Caudate nucleus (tissue), 63 donors: ENCODE measurements at places on chromosomes 4 and X.

DNA sequence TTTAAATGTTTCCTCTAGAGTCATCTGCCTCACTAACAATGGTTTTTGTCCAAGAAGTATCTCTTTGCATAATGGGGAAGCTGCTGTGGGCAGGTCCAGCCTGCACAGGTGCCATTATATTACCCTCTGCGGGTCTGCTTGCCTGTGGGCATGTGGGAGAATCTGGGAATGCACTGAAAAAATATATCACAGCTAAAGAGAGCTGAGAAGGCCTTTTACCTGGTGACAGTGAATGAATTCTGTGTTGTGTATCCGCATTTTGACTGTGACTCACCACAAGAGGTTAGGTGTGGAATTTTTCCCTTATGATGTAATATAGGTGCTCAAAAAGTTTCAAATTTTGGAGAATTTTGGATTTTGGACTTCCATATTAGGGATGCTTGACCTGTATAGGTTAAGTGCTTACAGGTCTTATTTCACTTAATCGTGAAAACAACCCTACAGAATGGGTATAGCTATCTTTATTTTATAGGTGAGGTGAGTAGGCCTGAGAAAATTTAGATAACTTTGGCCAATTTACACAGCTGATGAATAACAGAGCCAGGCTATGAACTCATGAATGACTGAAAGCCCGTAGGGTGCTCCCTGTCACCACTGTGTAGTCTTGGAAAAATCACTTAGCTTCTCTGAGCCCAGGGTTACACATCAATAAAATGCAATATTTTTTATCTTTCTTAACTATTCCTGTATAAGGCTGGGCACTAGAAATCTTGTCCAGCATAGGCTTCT lies 198.0 kb upstream of the EPHA5 start:
- DNase-seq: no peak

GRCh38 chrX:13046141-13046855 lies 1.9 kb upstream of the FAM9C start:
- DNase-seq: no peak

DNA sequence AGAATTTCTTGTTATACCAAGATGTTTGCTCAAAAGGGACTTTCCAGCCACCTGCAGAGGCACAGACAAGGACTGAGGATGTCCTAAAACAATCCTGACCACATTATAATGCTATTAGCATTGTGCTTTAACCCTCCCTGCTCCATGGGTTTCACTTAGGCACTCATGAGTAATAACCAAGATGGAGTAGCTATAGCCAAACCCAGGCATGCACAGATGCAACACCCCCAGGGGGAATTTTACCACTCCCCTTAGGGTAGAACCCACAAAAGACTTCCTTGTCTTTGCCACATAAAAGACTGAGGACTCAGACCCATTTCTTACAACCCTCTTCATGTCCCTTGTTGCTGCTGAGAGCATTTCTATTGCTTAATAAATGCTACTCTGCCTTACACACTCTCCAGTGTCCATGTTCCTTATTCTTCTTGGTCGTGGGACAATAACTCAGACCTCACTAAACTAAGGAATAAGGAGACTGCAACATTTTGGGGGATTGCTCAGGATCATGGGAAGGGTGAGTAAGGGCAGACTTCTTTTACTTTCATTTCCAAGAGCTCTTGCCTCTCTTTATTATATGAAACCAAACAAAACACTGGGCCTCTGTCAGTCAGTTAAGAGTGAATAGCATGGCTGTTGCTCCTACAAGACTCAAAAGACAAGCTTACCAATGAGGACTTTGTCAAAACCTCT lies 103.5 kb downstream of the TECRL start:
- no peak for DNase-seq

DNA sequence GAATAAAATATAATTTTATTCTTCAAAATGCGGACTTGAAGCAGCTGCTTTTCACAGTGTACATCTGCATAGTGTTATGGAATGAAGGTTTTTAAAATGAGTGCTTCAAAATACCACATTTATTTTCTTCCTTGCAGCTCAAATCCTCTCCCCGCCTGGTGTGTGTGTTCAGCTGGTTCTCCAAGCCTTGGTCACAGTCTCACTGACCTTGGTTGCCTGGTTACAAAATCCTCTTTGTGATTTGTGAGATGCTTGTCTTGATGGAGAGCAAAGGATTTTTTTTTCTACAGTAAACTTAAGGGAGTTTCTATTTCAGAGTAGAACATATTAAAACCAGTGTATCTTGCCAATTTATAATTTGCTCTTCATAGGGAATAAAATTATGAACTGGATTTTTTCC lies 139.2 kb downstream of the PCDH18 start:
- DNase-seq: no peak

DNA sequence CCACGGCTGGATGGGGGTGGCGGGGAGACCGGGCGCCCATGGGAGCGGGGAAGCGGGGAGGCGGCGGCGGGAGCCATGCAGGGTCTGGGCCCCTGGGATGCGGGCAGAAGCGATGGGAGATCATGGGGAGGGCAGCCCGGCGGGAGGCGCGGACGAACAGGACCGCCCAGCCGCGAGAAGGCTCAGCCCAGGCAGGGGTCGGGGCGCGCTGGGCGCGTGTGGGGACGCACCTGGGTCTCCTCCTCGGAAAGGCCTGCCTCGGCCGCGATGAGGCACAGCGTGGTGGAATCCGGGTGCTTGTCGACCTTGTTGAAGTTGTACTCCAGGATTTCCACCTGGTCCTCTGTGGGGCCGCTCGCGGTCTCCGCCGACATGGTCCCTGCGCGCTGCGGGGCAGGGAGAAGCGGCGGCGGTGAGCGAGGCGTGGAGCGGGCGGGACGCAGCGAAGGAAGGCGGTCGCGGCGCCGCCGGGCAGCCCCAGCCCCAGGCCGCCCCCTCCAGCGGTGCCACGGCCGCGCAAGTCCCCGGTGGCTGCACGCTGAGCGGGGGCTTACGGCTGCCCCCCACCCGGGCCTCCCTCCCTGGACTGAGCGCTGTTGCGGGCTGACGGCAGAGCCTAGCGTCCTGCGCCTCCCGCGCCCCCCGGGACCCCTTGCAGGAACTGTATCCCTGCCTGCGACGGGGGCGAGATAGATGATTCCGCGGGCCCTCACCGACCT lies 25.3 kb downstream of the HOPX start:
- DNase-seq: no peak

DNA sequence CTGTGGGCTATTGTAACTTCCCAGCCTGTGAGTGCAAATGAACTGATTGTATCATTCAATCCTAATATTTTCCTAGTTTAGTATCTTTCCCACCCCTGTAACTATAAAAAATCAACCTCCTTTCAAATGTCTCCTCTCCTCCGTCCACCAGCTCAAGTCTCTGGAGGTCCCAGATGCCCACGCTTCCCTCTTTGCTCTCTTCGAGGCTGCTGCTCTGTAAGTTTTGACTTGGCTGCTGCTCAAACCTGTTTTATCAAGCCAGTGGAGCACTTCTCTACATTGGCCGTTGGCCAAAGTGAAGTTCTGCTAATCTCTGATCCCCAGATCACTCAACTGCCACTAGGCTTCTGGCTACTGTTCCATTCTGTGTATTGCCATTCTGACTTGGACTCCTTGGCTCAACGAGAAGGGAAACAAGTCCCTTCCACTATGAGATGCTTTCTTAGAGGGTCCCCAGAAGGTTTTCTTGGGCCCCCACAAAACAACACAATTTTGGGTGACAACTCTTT lies 60.7 kb upstream of the RAPGEF2 start:
- DNase-seq: no peak

DNA sequence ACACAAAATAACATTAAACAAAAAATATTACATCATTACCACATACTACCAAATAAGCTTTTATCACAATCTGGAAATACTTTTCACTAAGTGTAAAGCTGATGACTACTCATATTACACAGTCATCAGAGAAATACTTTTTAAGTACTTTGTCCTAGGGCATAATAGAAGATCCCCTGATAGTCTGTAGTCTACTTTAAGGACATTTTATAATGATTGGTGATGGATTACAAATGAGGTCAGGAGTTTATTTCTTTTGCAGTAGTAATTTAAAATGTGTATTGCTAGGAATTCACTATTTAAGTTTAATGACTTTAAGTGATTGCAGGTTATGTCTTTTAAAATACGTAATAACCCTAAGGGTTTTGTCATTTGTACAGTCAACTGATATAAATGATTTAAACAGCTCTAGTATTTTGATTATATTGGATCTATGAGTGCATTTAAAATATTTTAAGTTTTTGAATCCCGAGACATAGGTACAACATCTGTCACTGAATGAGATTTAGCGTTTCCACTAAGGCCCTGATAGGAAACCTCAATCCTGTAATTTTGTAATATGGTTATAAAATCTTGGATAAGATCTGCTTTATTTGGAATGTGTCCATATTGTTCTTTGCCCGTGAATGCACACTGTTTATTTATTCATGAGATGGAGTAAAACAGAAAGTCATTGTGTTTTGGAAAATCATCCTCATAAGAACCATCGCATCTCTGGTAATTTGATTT lies 189.5 kb downstream of the ARAP2 start:
- DNase-seq: no peak

DNA sequence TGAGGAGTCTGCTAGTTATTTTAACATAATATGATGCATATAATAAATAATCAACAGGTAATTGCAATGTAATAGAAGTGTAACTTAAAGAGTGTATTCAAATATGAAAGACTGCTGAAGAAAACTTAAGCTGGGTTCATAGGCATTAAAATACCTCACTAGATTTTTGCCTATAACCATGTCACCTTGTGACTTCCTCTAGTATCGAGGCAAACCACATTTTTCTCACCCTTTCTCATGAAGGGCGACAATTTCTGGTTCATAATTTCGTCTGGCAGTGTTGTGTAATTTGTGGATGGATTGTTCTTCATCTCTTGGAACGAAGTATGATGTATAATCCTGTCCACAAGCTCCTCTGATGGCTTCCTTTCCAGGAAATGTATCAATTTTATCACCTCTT lies 16.0 kb downstream of the SULT1E1 start:
- no peak for DNase-seq

DNA sequence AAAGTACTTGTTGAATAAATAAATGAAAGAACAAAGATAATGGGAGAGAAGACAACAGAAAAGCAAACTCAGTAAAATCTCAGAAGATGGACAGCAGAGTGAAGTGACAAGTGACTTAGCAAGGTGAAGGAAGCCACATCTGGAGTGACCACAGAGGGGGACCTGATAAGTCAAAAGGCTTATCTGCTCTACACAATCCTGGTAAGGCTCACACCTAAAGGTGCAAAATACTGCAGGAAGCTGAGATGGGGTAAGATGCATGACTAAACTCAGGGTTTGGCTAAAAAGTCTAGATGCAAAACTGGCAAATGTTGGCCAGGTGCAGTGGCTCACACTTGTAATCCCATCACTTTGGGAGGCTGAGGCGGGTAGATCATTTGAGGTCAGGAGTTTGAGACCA lies 22.2 kb downstream of the TRMT2B start:
- no peak for DNase-seq

DNA sequence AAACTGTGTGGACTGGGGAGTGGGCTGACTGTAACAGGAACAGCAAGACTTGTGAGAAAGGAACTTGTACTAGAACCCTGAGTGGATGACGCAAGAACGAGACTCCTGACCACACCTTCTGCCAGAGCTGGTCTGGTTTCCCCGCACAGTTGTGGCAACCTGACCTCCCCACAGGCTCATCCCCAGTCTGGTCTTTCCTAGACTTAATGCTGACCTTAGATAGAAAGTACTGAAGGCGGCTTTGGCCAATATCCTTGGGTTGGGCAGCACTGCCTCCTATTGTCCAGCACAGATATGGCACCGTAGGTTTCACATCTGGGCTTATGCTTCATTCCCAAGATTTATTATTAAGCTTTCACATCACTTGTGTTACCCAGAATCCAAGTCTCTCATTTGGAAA lies 137.8 kb upstream of the FRG1 start:
- no peak for DNase-seq

GRCh38 chrX:39670281-39670680 lies 427.5 kb downstream of the BCOR start:
- no peak for DNase-seq

- no peak for DNase-seq
These were observed 389.6 kb downstream of the ARHGAP24 start for GRCh38 chr4:85864259-85865205.

- no peak for DNase-seq
These were observed 64.9 kb downstream of the SORCS2 start for GRCh38 chr4:7256984-7257810.
